WTC11 (cell line): ENCODE measurements at places on chromosomes 4 and X.

DNA sequence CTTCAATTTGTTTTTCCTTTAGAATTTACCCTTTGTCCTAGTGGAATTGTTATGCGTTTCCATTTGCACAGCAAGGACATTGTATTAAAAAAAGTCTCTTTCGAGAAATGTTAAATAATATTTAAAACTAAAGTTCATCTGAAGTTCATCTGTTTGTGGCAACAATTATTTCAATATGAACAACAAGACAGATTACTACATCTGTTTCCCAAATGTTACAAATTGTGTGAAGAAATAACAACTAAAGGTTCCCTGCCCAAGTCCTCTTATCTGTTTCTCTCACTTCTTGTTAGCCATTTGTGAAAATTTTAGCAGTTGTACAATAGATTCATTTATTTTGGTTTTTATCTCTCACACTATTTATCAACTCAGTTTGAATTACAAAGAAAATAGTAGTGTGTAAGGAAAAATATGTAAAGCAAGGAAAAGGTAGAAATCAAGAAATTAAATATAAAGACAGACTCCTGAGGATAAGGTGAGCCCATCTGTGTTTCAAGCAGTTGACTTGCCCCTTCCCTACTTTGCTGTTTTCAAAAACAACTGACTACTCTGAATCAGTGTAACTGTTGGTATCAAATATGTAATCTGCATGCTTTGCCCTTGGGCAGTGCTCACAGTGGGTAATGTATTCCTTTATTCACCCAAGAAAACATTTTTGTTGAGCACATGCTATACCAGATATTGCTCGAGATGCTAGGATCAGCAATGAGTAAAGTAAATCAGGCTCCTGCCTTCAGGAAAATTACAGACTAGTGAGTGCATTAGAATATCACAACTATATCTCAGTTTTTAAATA is 118.9 kb upstream of the PCDH7 start:
- no peak for DNase-seq

DNA sequence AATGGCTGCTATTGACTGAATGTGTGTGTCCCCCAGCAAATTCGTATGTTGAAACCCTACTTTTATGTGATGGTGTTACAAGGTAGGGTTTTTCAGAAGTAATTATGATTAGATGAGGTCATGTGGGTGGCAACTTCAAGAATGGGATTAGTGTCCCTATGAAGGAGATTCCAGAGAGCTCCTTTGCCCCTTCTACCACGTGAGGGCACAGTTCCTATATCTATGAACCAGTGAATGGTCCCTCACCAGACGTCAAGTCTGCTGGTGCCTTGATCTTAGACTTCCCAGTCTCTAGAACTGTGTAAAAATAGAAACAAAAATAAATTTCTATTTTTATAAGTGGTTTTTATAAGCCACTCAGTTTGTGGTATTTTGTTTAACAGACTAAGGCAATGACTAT is 1137.6 kb upstream of the IGFBP7 start:
- peak; percentile 27 for DNase-seq

GRCh38 chr4:102478186-102478585 is 23.0 kb upstream of the NFKB1 start:
- DNase-seq, result peak; percentile 51

- no peak for DNase-seq
Measured at GRCh38 chrX:25125483-25125882, 109.7 kb upstream of the ARX start.

DNA sequence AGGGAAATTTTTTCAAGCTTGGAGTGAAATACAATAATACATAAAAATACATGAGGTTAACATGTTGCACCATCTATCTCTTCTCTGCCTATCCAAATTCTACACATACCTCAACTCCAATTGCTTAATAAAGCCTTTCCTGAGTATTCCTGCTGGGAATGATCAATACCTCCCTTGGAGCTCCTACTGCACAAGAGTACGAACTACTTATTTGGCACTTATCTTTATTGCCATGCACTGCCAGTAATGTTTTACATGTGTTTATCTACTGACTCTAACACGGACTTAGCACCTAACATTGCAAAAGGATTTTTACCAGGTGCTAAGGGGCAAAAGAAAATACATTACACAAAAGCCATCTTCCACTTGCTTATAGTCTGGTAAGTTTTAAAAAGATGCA is 80.2 kb downstream of the ADGRA3 start:
- no peak for DNase-seq

DNA sequence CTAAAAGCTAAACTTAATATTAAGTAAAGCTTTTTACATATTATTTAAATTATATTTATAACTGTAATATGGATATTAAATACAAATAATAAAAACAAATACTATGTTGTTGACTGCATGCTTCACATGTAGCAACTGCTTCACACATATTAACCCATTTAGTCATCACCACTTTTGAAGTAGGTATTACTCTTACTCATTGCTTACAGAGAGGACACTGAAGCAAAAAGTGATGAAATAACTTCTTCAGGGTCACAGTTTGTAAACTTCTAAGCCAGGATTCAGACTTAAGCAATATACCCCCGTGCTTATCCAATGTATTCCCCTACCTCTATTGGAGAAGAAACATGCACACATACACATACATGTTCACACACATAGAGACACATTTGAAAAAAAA is 166.6 kb downstream of the DKK2 start:
- DNase-seq, result no peak

DNA sequence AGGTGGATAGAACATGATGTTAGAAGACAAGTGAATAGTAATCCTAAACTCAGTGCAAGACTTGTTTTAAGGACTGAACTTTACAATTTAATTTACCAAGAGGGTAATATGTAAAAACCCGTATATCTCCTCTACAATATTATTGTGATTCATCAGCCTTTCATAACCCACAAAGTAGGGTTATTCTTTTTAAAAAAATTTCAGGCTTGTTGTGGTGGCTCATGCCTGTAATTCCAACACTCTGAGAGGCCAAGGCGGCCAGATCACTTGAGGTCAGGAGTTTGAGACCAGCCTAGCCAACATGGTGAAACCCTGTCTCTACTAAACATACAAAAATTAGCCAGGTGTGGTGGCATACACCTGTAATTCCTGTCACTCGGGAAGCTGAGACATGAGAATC is 7.2 kb downstream of the IBSP start:
- DNase-seq, result no peak

DNA sequence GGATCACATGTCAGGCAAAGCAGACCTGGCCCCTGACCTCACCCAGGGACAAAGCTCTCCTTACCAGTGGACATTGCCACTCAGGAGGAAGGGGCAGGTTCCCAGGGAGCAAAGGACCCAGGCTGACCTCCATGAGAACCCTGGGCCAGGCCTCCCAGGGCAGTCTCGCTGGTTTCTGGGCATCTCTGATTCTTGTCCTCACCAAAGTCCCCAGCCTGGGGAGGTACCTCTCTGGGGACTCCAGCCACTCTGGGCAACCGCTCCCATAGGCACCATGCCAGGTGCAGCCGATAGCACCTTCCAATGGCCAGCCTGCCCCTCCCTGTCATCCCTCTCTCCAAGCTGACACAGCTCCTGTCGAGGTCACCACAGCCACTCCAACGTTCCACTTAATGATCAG is 7.9 kb downstream of the EVC2 start:
- no peak for DNase-seq

- DNase-seq, result no peak
Measured at GRCh38 chrX:24491741-24492140, 26.7 kb downstream of the PDK3 start.
